ENCODE measurements at places on chromosomes 2 and 18.

- DNase-seq, result no peak
Measured at GRCh38 chr18:25019931-25020330, 332.0 kb downstream of the ZNF521 start.

DNA sequence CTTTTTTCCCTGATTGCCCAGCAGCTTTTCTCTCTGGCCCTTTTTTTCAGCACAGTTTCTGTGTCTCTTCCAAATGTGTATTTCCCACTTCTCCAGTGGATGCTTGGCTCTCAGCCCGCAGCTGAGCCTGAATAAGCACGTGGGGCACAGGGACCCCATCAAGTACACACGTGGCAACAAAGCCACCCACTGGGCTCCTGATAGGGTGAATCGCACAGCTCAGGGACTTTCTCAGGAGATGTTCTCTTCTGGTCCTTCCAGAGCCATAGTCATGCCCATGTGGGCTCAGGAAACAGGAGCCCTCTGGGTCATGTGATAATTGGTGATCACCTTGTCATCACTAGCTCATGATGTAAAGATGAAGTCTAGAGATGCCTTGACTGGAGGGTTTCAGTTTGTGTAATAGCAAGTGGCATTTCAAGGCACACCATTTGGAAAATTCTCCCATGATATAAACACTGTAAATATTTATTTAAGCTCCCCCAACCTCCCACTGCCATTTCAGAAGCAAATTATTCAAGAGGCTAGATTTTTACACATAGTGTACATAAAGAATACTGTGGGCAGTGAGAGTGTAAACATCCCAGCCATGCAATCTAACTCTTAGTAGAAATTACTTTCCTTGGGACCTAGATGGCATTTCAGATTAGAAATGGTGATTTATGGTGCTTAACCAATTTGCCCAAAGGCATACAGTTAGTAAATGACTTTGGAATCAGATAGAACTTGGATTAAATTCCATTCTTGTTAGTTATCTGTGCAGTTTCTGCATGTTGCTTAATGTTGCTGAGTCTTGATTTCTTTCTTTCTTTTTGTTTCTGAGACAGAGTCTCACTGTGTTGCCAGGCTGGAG lies 597.5 kb downstream of the SLC4A3 start:
- peak; percentile 92 for DNase-seq

- DNase-seq, result no peak
Measured at GRCh38 chr2:60479226-60480088, 74.0 kb downstream of the BCL11A start.

DNA sequence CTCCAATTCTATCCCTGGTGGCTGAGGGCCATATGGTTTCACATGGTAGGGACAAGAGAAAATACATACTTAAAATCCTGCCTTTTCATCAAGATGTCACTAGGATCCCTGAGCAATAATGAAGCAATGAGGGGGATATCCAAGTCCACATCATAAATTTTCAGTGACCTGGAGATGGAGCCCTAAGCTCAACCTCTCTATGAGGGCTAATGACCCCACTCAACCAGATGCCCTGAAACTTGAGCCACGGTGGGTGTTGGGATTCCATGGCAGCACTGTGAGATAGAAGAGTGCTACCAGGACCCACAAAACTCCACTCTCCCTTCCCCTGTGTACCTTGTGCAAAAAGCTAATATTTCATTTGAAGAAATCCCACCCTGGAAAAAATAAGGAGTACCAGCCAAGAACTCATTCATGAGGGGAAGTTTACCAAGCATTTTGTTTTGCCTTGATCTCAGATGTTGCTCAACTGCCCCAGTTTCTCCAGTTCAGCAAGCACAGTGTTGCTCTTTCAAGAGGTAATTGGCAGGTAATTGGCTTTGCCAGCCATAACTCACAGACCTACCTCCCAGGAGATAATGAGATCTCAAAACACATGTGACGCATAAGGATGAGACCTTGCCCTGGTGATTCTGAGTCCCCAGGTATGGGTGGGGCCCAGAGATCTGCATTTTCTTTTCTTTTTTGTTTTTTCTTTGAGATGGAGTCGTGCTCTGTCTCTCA lies 51.0 kb upstream of the TTC39C start:
- DNase-seq, result no peak

DNA sequence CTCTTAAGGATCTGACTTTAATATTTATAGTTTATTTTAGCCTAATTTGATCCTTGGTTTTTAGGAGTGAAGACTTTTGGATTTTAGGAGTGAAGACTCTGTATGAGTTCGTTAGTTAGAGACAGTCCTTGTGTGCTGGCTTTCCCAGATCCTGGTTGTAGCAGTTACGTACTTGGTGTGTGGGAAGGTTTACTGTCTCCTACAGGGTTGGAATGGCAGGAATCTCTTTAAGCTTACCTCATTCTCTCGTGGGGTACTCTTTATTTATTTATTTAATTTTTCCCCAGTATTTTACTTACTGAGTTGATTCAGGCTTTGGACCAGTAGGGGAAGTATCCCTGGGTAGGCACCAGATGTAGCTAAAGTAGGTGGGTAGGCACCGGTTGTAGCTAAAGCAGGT lies 1.8 kb upstream of the CXCR2 start:
- DNase-seq, result no peak

GRCh38 chr18:50506362-50506761 lies 53.5 kb upstream of the MAPK4 start:
- no peak for DNase-seq

GRCh38 chr18:63120620-63121019 lies 198.9 kb downstream of the BCL2 start:
- no peak for DNase-seq

- DNase-seq, result no peak
Measured at GRCh38 chr18:74732380-74732779, 134.7 kb downstream of the ZNF407 start.

DNA sequence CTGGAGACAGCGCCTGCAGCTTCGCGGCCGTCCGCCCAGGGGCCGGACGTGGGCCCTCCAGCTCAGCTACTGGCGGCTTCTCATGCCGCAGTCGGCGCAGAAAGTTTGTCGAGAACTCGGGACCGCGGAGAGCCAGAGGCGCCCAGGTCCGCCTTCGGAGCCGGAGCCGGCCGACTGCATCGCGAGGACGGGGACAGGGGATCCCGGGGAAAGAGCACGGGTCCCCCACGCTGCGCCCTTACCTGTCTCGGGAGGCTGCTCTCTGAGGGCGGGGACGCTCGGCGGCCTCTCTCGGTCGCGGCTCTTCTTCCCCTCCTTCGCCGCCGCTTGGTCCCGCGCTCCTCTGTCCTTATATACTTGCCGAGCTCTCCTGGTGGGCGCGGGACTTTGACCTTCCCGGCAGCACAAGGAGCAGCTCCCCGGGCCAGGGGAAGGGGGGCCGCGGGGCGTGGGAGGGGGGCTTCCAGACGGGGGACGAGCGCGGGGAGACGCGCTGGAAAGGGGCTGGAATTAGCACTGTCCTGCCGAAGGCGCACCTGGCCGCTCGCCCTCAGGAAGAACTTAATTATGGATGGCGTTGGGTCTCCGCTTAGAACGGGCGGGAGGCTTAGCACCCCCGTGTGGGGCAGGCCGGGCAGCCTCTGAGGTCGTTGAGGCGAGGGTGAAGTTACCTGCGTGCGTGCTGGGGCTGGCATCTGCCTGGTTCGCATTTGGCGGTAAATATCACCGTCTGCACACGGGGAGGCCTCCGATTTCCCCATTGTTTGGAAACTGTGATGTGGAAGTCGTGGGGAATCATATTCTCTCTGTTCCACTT lies at the start of gene POMC:
Gene POMC (minus strand): TSS at position 325 of the 817 bp plus-strand sequence. CDS start 3,808 bp downstream, outside the sequence.
- peak; percentile 12 for DNase-seq

DNA sequence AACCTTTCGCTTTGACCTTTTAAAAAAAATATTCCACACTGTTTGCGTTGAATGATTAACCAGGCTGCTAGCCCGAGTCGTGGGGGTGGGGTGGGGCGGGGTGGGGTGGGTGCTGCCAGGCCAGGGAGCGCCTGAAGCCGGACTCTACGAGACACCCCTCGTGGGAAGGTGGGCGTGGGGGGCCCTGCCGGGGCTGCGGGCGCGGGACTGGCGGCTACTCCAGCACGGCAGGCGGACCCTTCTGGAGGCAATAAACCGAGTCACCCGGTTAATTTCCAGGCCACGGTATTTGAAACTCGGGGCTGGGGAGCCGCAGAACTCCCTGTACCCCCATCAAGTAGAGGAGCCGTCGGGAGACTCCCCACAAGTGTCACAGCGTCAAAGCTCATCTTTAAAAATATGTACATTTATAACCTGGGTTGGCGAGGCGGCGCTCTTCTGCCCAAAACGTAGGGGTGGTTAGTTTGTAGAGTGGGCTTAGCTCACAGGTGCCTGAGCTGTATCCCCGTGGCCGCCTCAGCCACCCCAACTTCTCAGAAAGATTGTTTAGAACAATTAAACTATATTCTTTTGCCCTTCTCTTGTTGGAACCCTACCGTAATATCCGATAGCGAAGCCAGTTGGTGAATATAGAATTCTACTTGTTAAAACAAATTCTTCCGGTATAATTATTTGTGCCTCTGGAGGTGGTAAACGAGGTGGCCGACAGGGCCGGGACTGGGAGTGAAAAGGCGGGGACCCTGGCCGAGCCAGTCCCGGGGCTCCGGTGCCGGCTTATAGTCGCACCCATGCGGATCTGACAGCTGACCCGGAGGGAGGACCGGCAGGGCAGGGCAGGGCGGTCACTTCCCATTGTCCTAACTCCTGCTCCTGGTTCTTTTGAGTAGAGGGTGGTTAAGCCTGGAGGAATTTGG lies 1.4 kb downstream of the B3GNT2 start:
- no peak for DNase-seq

All from AG10803 (cell line).